ENCODE measurements at places on chromosomes 11 and 22.

DNA sequence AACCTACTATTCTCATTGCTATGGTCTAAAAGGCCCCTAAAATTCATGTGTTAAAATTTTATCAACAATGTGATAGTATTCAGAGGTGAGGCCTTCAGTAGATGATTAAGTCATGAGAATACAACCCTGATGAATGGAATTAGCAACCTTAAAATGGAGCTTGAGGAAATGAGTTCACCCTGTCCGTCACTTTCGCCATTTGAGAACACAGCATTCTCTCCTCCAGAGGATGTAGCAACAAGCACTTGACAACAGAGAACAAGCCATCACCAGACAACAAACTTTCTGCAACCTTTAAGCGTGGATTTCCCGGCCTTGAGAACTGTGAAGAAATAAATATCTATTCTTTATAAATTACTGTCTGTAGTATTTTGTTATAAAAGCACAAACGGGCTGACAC lies 197.0 kb downstream of the SBF2 start:
- no peak for DNase-seq

GRCh38 chr22:20964799-20965103 lies 2.3 kb upstream of the AIFM3 start:
- DNase-seq, result no peak

- DNase-seq, result no peak
These were observed 276.9 kb downstream of the FAM76B start for GRCh38 chr11:95512682-95513081.

- no peak for DNase-seq
These were observed 35.5 kb downstream of the FDX1 start for GRCh38 chr11:110465231-110465630.

- no peak for DNase-seq
These were observed 12.0 kb upstream of the PHLDA2 start for GRCh38 chr11:2940921-2941821.

- DNase-seq, result no peak
These were observed 86.5 kb downstream of the TRPC6 start for GRCh38 chr11:101497291-101497690.

DNA sequence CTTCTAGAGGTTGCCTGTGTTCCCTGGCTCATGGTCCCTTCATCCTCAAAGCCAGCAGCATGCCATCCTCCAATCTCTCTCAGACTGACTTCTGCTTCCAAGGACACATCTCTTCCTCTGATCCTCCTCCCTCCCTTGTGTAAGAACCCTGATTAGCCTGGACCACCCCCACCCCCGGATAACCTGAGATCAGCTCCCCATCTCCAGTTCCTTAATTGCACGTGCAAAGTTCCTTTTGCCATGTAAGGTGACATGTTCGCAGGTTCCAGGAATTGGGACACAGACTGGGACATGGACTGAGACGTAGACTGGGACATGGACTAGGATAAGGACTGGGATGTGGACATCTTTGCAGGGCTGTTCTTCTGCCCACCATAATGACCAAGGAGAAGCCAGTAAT lies 925.3 kb downstream of the TBC1D22A start:
- no peak for DNase-seq

DNA sequence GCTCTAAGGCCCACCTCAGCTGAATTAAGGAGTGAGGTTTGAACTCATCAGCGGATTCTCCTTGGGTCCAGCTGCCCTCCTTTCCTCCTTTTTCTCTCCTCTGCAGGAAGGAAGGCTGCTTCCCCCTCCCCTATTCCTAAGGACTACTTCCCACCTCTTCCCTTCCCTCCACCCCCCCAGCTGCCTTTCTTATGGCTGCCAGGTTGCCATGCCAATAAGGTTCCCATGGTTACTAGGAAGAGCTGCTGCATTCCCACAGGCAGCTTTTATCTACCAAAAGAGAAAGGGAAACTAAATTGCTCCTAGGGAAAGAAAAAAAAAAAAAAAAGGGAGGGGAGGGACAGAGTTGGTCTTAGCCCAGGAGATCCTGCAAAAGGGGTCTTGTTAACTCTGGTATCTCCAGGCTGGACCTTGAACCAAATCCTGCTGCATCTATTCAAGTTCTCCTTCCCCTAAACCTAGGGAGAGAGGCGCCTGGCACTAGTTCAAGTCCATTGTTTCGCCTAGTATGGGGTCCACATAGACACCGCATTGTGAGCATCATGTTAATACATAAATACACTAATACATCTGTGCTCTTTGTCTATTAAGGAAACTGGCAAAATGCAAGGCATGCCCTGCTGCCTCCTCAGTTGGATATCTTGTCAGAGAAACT lies 21.2 kb upstream of the FEZ1 start:
- no peak for DNase-seq

- no peak for DNase-seq
These were observed 195.3 kb downstream of the BRD1 start for GRCh38 chr22:49632199-49633009.

DNA sequence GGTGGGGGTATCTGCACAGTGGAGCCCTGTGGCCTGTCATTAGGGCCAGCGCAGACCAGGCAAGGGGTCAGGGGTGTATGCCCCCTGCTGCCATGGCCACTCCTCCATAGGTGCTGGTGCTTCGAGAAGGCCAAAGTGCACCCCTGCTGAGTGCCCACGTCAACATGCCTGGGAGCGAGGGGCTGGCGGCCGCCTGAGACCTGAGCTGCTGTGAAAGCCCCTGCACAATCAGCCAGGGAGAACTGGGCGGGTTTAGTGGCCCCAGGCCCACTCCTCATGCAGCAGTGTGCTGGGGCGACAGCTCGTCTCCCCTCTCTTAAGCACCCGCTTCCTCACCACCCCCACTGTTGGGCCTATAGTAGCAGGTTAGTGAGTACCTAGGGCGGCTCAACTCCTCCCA lies 14.0 kb downstream of the ZDHHC24 start:
- no peak for DNase-seq

DNA sequence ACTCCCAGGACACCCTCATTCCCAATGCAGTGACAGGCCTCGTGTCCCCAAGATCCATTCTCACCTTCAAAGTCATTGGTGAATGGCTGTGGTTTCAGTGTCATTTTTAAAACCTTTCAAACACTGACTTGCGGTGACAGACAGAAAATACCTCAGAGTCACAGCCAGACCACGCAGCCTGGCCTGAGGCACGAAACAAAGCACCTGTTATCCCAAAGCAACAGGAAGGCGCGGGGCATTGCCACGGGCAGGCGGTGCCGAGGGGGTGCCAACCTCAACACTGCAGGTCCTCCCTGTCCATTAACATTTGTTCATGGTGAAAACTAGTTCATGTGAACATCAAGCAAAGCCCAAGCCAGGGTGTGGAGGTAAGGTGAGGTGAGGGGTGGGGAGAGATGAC lies 38.2 kb downstream of the RPUSD4 start:
- no peak for DNase-seq

GRCh38 chr11:15843309-15843872 lies 513.0 kb downstream of the SOX6 start:
- DNase-seq, result no peak

- DNase-seq, result no peak
These were observed 1.6 kb downstream of the RNASEH2C start for GRCh38 chr11:65718964-65719492.

GRCh38 chr22:46007848-46008261 lies 30.9 kb upstream of the WNT7B start:
- no peak for DNase-seq
